ENCODE measurements at places on chromosomes 6 and 20. TPM values are rescaled to one million over a fixed set of nuclear protein-coding genes. Genes with fewer than 3 reads are reported as not detected.

Gene TPBG
- 41.9 TPM for total RNA-seq

Gene HDGFL1
- total RNA-seq = not detected

Gene CRIP3
- total RNA-seq = not detected

Gene NMBR
- total RNA-seq = not detected

Gene JARID2
- 3.8 TPM for total RNA-seq

Gene CTCFL
- not detected for total RNA-seq

Gene RIMS4
- 0.24 TPM for total RNA-seq

Gene ARFGEF3
- total RNA-seq = 0.06 TPM

Gene PPP1R14C
- not detected for total RNA-seq

Gene FKBP1A
- 148 TPM for total RNA-seq
